NCI-H1417 (cell line): ENCODE measurements at places on chromosomes 2 and 18.

- no peak for DNase-seq
Observed at GRCh38 chr18:46464926-46465655, 191.9 kb downstream of the LOXHD1 start.

- peak; percentile 82 for DNase-seq
Observed at GRCh38 chr2:70978341-70979179, at the start of gene ANKRD53. ANKRD53 (plus strand) TSS chr2:70978630; CDS start chr2:70978646, 16 bp downstream.

GRCh38 chr2:99653433-99653832 is 163.6 kb upstream of the REV1 start:
- DNase-seq = no peak

DNA sequence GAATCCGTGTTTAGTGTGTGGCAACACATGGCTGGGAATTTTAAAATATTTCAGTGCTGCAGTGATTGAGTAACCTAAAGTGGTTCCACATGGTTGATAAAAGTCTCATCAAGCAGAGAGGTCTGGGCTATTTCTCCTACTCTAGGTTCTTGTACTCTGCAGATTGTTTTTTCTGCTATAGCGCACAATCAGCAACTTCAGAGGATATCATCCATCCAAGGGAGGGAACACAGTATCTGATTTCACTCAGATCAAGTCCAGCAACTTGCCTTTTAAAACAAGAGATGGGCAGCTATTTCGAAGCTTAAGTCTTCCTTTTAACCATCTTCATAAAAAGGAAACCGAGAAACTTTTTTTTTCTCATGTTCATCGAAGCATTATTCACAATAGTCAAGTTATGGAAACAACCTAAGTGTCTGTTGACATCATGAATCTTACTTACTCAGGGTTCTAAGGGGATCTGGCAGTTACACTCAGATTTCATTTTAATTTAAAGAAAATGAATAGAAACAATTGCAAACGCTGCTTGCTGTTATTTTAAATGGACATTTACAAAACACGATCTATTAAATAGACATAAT is 172.7 kb upstream of the TRIB2 start:
- peak; percentile 98 for DNase-seq

DNA sequence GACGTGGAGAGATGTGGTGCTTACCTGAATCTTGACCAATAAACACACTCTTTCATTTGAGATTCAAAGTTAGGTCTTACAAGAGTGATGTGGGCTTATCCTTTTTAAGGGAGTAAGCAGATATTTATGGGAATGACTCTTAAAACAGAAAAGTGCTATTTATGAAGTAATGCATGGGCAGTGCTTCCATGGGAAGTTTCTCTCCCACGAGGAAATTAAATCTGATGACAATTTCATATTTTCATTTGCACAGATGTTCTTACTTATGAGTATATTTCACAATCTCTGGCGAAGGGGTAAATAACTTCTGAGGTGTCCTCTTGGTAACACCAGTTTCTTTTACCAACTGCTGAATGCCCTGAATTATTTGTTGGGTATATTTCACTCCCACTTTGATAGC is 21.0 kb downstream of the PNPT1 start:
- DNase-seq = no peak
